ENCODE measurements at places on chromosomes 6 and 20.

DNA sequence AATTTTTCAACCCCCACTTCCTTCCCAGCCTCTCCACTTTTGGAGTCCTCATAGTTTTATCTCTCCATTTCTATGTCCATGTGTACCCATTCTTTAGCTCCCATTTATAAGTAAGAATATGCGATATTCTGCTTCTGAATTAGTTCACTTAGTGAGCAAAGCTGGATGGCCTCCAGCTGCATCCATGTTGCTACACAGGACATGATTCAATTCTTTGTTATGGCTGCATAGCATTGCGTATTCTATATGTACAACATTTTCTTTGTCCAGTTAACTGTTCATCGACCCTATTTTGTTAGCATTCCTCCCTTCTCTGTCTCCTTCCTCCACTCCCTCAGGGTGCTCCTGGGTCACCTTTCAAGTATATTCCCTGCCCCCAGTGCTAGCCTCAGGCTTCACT, 210.0 kb upstream of the SSTR4 start:
- no peak for DNase-seq

- DNase-seq = peak; percentile 54
Measured at GRCh38 chr20:24998631-24999445, 6.3 kb upstream of the APMAP start.

DNA sequence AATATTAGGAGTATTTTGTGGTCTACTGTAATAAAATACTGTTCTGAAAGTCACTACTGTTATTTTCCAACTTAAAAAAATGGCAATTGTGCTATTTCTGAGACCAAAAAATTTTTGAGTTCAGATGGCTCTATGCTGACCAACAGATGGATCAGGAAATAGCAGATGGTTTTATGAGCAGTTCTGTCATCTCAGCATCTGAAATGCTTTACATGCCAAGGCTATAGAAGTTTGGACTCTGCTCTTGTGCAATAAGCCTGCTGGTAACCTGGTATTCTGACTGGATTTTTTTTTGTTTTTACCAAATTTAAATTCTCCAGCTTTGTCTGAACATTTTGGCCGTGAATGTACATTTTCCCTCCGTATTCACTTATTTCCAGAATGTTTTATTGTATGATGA, 1127.5 kb downstream of the GRIK2 start:
- no peak for DNase-seq

DNA sequence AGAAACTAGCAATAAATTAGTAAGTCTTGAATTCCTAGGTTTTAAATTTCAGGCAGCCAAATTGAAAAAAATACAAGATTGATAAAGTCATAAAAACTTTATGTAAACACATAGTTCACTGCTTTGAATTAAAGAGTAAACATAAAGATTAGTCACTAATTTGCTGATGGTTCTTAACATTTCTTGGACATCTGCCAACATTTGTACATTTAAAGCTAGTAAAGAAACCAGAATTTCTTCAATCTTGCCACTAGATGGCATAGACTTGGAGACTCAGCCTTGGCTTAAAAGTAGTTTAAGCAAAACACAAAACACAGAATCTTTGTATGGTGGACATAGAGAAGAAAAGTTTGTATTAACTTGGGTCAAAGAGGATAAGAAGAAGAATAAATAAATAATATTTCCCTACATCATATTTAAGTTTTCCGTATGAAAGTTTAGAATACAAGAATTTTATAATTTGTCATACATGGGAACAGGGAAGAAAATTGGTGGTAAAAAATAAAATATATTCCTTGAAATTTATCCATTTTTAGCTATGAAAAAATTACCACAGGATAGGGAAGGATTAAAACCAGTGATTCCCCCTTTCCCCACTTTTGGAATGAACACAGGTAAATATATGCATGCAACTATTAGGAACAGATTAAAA, 41.7 kb upstream of the FAM135A start:
- no peak for DNase-seq

DNA sequence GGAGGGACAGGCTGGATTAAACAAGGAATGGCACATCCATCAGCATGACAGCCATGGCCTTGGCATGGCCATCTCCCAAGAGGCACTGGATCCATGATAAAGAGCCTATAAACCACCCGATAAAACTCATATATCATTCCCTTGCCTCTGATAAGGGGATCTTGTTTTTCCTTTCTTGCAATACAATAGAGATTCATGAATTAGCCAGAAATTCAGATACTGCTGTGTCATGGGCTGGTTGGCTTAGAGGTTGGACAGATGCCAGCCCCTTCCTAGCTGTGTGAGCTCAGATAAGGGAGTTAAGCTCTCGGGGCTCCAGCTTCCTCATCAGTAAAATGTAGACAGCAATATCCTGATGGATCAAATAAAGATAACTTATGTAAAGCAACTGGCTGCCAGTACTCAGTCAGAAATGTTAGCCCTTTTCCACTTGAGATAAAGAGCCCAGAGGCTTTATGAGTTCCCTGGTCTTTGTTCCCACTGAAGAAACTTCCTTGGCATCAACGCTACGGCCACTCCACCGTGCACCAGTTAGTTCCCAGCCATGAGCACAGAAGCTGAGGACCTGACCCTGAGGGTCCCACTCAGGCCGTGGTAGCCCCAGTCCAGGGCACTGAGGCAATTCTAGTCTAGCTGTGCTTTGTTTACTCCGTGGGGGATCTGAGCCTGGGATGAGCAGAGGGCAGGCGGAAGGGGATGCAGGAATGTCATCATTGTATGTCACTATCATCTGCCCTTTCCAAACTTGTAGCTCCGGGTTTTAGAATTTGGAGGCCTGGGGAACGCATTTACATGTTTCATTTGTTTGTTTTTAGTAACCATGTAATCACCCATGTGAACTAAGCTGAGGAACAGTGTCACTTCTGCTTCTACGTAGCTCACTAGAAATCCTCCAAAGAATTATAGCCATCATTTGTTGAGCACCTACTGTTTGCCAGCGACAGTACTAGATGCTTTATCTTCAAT, 67.2 kb upstream of the TBC1D7 start:
- DNase-seq = no peak

GRCh38 chr20:46416839-46417238, 10.4 kb upstream of the ELMO2 start:
- DNase-seq = no peak
